Amniotic epithelial cell (primary cell): ENCODE measurements at places on chromosomes 6 and 20.

DNA sequence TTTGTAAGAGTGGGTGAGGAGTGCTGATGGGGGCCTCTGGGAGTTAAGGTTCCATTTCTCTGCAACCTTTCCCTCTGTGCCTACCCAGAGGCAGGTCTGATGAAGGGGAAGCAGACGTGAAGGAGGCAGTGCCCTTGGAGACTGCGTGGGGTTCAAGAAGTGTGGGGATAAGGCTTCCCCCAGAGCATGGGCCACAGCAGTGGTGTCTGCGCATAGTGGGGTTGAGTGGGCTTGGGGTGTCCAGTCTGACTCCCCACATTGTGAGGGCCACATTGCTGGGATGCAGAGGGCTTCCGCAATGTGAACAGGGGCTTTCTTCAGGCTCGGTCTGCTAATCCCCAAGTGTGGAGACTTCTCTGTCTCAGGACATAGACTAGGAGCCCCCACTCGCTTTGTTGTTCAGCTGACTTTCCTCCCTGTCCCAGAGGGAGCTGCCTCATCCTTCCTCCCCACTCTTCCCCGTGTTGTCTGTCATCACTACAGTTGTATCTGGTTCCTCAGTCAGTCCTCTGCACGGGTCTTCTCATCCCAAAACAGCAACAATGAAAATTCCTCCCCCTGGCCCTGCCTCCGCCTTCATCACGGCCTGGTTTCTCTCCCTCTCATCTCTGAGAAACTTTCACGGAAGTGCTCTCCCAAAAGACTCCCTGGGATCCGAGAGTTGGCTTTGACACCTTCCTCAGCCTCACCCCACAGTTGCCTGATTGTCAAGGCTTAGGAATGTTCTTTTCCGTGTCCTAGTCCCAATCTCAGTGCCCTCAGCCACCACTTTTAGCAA, 2.8 kb downstream of the EBF4 start:
- DNase-seq, result no peak

DNA sequence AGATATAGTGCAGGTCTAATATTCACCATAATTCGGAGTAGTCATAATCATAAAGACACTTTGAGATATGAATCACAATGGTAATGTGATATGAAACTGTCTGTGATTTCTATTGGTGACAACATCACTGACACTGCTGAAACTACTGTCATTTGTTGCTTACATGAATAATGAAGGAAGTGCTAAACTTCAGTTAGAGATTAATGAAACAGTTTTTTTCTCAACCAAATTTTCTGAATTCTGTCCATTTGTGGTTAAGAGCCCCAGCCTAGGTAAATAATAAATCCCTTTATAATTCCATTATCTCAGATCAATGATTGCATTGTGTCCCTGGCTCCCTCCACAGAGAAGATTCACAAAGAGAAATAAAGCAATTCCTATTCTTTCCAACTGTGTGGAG, 122.6 kb downstream of the HIVEP2 start:
- no peak for DNase-seq

GRCh38 chr20:22374678-22375590, 209.4 kb downstream of the FOXA2 start:
- DNase-seq, result no peak

DNA sequence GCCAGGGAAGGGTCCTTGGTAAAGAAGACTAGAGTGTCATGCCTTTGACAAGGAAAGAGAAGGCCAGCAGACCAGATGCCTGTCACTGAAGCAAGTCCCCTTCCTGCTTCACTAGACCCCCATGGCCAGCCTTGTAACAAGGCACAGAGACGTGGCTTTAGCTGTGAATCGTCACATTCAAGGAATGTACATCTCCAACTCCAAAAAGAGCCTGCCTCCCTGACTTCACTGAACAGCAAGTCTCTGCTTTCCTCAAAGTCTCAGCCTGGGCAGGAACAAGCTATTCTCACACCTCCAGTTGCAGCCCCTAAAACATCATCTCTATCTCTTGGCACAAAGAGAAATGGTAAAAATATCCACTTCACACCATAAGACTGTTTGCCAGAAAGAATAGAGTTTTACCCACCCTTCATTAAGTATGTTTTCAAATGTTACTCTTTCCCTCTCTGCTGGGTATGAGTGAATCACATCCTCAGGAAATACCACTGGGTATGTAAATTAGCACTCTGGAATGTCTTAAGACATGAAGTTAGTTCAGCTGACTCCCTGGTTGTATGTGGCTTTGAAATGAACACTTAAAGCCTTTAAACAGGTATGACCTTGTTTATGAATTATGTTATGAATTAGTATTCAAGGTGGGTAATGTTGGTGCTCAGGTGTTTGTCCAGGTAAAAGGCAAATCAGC, 46.4 kb upstream of the NT5E start:
- DNase-seq, result peak; percentile 87

DNA sequence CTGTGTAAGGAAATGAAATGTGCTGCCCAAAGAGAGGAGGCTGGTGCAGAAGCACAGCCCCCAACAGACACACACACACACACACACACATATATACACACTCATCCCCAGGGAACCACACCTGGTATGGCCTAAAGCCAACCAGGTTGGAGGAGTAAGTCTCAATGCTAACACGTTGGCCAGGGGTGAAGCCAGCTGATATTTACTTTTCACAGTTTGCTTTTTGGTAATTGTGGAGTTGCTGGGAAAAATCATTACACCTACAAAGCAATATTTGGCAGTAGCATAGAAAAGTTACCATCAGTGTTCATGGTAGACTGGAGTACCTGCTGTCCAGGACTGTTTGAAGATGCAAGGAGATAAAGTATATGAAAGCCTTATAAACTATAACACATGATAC, 50.3 kb upstream of the NAA20 start:
- DNase-seq, result no peak

- no peak for DNase-seq
Observed at GRCh38 chr20:9515741-9516233, 1.4 kb downstream of the LAMP5 start.

DNA sequence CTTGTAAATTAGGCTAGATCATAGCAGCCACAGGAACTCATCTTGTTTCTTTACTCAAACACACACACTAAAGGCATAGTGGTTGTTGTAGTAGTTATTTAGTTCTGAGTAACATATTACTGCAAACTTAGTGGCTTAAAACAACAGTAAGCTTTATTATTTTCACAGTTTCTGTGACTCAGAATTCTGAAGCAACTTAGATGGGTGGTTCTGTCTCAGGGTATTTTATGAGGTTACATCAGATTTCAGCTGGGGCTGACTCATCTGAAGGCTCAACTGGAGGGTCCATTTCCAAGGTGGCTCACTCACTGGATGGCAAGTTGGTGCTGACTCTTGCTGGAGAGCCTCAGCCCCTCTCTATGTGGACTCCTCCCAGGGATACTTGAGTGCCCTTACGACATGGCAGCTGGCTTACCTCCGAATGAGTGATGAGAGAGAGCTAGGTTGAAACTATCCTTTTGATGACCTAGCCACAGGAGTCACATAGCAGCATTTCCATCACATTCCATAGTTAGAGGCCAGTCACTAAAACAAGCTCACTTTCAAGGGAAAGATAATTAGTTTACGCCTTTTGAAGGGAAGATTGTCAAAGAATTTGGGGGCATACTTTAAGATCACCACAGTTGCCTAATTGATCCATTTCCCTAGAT, 136.5 kb upstream of the PRND start:
- peak; percentile 79 for DNase-seq
